Activated CD4-positive, alpha-beta memory T cell treated with anti-CD3 and anti-CD28 coated beads, Interleukin-2, amount 10 ng/mL, durations not matched to agents 7 days and 5 days (primary cell): ENCODE measurements at places on chromosomes 13 and 19. TPM values are rescaled to one million over a fixed set of nuclear protein-coding genes. Genes with fewer than 3 reads are reported as not detected.

ZNF497 gene
- total RNA-seq = 1.1 TPM

GRCh38 chr13:113584870-113585671 is 518 bp downstream of the TFDP1 start:
- peak overlapping the region; percentile 77 for H3K27ac ChIP-seq
- H3K36me3 ChIP-seq = peaks cover 31% of the 10 kb centered on the region
- peaks cover 41% of the 10 kb centered on the region for H3K4me1 ChIP-seq
- peak overlapping the region; percentile 82 for H3K4me3 ChIP-seq
- H3K27me3 ChIP-seq = peaks cover 2% of the 10 kb centered on the region
- peak; percentile 39 for DNase-seq

GRCh38 chr19:31535691-31536460 is 186.6 kb upstream of the TSHZ3 start:
- no peaks in the 10 kb centered on the region for H3K4me1 ChIP-seq
- no peaks in the 10 kb centered on the region for H3K27me3 ChIP-seq
- no peak for DNase-seq
- no peaks in the 10 kb centered on the region for H3K36me3 ChIP-seq

DNA sequence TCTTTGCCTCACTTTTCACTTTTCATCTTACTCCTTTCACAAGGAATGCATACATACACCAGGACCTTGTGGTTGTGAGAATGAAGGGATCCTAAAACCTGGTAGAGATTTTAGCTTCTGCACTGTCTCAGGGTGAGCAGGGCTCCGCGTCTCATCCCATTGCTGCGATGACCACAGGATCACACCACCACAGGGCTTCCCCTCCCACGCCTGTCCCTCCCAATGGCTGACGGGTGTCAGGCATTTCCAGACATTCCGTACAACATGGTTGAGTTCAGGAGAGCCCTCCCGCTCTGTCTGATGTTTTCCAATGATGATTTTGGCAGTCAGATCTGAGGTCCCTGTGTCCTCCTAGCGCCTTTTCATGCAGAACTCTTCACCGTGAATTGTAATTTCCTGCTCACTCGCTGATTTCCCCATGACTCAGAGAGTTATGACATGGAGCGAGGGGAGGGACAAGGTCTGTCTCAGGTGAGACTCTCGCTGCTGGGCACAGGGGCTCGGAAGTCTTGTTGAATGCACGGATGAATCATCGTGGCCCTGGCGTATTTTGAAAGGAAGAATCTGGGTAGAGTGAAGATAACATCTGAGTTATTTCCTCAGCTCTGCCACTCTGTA is 102.8 kb downstream of the TEX29 start:
- no peaks in the 10 kb centered on the region for H3K4me1 ChIP-seq
- no peak for DNase-seq
- H3K27ac ChIP-seq = no peak overlapping the region

DNA sequence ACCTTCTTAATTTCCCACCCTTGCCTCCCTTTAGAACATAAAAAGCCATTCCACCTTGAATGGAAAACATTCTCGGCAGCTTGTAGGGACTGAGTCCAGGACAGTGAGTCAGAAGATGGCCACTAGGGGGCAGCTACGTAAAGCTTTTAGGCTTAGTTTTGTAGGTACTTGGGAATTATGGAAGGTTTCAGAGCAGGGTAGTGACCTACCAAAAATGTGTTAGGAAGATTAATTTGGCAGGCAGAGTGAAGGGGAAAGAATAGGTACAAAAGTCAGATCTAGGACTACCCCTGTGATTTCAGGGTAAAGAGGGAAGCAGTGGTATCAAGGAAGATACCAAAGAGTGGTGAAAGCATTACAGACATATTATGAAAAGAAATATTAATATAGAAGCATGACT is 198.4 kb downstream of the NDFIP2 start:
- DNase-seq = peak; percentile 41
- H3K4me1 ChIP-seq = no peaks in the 10 kb centered on the region
- no peak overlapping the region for H3K27ac ChIP-seq
- no peaks in the 10 kb centered on the region for H3K36me3 ChIP-seq

DNA sequence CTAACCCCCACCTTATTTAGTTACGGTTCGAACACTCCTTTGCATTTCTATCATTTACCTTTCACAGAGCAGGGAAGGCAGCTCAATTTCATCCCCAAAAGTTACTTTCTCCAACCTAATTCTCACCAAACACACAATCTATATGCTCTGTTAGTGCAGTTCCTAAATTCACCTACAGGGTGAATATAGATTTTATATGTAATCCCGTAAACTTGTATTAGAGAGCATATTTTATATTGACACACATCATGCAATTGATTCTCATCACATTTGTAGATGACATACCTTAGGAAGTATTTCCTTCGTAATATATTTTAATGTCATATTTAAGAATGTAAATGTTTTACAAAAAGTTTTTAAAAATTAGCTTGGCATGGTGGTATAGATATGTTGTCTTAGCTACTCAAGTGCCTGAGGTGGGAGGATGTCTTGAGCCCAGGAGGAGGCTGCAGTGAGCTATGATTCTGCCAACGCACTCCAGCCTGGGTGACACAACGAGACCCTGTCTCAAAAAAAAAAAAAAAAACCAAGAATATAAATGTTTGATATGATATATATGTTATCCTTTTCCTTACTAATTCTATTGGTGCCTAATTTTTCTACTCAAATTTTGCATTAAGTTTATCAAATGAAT is 57.3 kb upstream of the TNFRSF19 start:
- H3K27ac ChIP-seq = no peak overlapping the region
- no peak for DNase-seq
- peaks cover 27% of the 10 kb centered on the region for H3K27me3 ChIP-seq
- H3K4me3 ChIP-seq = no peak overlapping the region

DNA sequence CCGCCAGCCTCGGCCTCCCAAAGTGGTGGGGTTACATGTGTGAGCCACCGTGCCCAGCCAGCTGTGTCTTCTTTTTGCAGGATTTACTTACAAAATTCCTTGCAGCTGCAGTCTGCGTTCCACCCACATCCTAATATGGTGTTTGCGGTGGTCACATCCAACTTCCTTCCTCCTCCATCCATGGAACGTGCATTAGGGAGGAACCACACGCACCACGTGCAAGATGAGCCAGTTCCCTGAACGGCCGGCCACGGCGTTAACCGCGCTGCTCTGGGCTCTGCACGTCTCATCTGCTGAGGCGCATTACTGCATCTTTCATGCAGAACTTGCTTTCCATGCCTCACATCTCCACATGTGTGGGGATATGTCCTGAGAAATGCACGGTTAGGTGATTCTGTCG is 13.0 kb upstream of the SIGLEC11 start:
- no peaks in the 10 kb centered on the region for H3K27me3 ChIP-seq
- no peaks in the 10 kb centered on the region for H3K4me1 ChIP-seq
- no peak for DNase-seq
- H3K27ac ChIP-seq = no peak overlapping the region
